ENCODE measurements at places on chromosomes 11 and 22.

GRCh38 chr22:38305471-38306448 is 11.5 kb downstream of the CSNK1E start:
- no peak for DNase-seq
- peak overlapping the region; percentile 98 for H3K27ac ChIP-seq
- peaks cover 75% of the 10 kb centered on the region for H3K4me1 ChIP-seq
- peaks cover 99% of the 10 kb centered on the region for H3K36me3 ChIP-seq
- no peak overlapping the region for H3K4me3 ChIP-seq
- H3K27me3 ChIP-seq: no peaks in the 10 kb centered on the region

DNA sequence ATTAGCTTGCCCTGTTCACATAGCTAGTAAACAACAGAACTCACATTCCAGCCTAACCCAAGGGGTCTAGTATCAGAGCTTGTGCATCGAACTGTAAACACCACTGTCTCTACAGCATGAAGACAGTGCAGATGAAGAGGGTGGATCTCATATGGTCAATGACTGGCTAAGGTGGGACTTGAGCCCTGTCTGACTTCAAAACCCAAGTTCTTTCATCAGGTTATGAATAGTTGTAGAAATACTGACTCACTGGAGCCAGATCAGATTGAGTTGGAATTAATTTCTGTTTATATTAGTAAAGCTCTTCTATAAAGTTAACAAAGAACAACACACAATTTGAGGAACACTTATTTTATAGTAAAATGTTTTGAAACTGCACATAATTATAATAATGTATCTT is 161.7 kb upstream of the ARHGAP20 start:
- H3K27me3 ChIP-seq: no peaks in the 10 kb centered on the region
- H3K4me3 ChIP-seq: no peak overlapping the region
- H3K4me1 ChIP-seq: no peaks in the 10 kb centered on the region
- DNase-seq: no peak
- no peaks in the 10 kb centered on the region for H3K36me3 ChIP-seq

- H3K27me3 ChIP-seq: no peaks in the 10 kb centered on the region
- no peak overlapping the region for H3K27ac ChIP-seq
- H3K4me3 ChIP-seq: no peak overlapping the region
- no peaks in the 10 kb centered on the region for H3K4me1 ChIP-seq
Observed at GRCh38 chr22:19815823-19816290, 38.8 kb downstream of the GNB1L start.

GRCh38 chr11:111344032-111344431 is 35.0 kb downstream of the POU2AF1 start:
- no peak overlapping the region for H3K4me3 ChIP-seq
- H3K36me3 ChIP-seq: no peaks in the 10 kb centered on the region
- no peaks in the 10 kb centered on the region for H3K27me3 ChIP-seq
- H3K27ac ChIP-seq: no peak overlapping the region
- DNase-seq: no peak
- H3K4me1 ChIP-seq: no peaks in the 10 kb centered on the region

- no peaks in the 10 kb centered on the region for H3K36me3 ChIP-seq
- no peak for DNase-seq
- H3K27me3 ChIP-seq: no peaks in the 10 kb centered on the region
- H3K27ac ChIP-seq: no peak overlapping the region
- no peak overlapping the region for H3K4me3 ChIP-seq
Observed at GRCh38 chr11:8988329-8989234, 15.2 kb downstream of the NRIP3 start.

DNA sequence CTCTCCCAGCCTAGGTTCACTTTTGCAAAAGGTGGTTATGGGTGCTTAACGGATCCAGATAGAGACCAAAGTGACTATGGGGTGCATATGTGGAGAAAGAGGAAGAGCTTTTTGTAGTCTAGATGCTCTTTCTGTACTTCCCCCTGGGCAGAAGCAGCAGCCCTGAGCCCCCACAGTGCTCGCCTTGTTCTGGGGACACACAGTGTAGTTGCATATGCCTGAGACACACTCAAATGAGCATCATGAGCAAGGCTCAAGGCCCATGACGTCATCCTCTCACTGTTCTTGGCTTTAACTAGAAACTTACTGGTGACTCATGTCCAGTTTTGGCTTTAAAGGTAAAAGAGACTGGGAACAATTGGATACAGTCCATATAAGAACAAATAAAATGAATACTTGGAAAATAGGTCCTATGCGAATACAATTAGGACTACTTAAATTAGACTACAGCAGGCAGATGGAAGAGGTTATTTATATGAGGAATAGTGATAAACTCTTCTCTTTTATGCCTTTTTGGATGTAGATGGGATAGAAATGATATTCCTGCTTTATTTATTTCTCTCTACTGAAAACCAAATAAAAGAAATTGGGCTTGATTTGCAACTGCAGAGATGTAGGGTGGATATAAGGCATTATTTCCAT is 20.1 kb upstream of the PEX26 start:
- H3K27me3 ChIP-seq: no peaks in the 10 kb centered on the region
- no peaks in the 10 kb centered on the region for H3K36me3 ChIP-seq
- H3K4me3 ChIP-seq: no peak overlapping the region
- peaks cover 38% of the 10 kb centered on the region for H3K4me1 ChIP-seq
- peak overlapping the region; percentile 4 for H3K27ac ChIP-seq

All from RWPE2 (cell line).